Airway epithelial cell (primary cell): ENCODE measurements at places on chromosomes 3 and 15. TPM values are rescaled to one million over a fixed set of nuclear protein-coding genes. Genes with fewer than 3 reads are reported as not detected.

TMEM212 gene
- total RNA-seq: not detected in 2 replicates

SAXO2 gene
- 0.49 and 1.1 TPM in 2 replicates for total RNA-seq

CPNE9 gene
- not detected in 2 replicates for total RNA-seq

SH3GL3 gene
- total RNA-seq: 0.60 and 1.7 TPM in 2 replicates

RARB gene
- 1.7 and 1.9 TPM in 2 replicates for total RNA-seq

MOBP gene
- total RNA-seq: not detected in 2 replicates

USP13 gene
- 3.7 and 4.4 TPM in 2 replicates for total RNA-seq

THBS1 gene
- total RNA-seq: 467 and 613 TPM in 2 replicates

CYP1A2 gene
- total RNA-seq: not detected in 2 replicates

RAD18 gene
- 9.8 and 20.0 TPM in 2 replicates for total RNA-seq

CATSPER2 gene
- 1.4 and 2.6 TPM in 2 replicates for total RNA-seq

GRK7 gene
- total RNA-seq: 0.07 TPM in 1 of 2 replicates, not detected in the other

RBP2 gene
- total RNA-seq: not detected in 2 replicates

CHRNA3 gene
- 0.09 TPM in 1 of 2 replicates, not detected in the other for total RNA-seq

DZIP1L gene
- 1.1 and 2.5 TPM in 2 replicates for total RNA-seq

RFC4 gene
- total RNA-seq: 38.9 and 47.0 TPM in 2 replicates

SEMA4B gene
- total RNA-seq: 171 and 185 TPM in 2 replicates

GCHFR gene
- total RNA-seq: 22.6 and 29.3 TPM in 2 replicates

RHOV gene
- 52.2 and 61.1 TPM in 2 replicates for total RNA-seq

CCDC12 gene
- total RNA-seq: 43.4 and 58.6 TPM in 2 replicates

TMEM62 gene
- total RNA-seq: 12.8 and 18.6 TPM in 2 replicates

HYAL2 gene
- 81.7 and 102 TPM in 2 replicates for total RNA-seq

GCSAM gene
- 1.1 and 2.4 TPM in 2 replicates for total RNA-seq

GHSR gene
- not detected in 2 replicates for total RNA-seq

CDCP1 gene
- 37.9 and 62.0 TPM in 2 replicates for total RNA-seq

WDR93 gene
- total RNA-seq: not detected in 2 replicates

SERINC4 gene
- 0.19 TPM in 1 of 2 replicates, not detected in the other for total RNA-seq

GABRA5 gene
- not detected in 2 replicates for total RNA-seq

C3orf18 gene
- total RNA-seq: 1.9 and 2.3 TPM in 2 replicates

SLC28A1 gene
- not detected in 2 replicates for total RNA-seq

FAM43A gene
- 2.6 and 4.1 TPM in 2 replicates for total RNA-seq

CELF6 gene
- 0.35 TPM in 1 of 2 replicates, not detected in the other for total RNA-seq

UACA gene
- total RNA-seq: 7.1 and 10.8 TPM in 2 replicates

FBXL22 gene
- 0.14 and 5.7 TPM in 2 replicates for total RNA-seq

ROBO1 gene
- 19.7 and 35.8 TPM in 2 replicates for total RNA-seq

LRRK1 gene
- 5.5 and 7.0 TPM in 2 replicates for total RNA-seq

CTDSPL gene
- 34.4 and 62.9 TPM in 2 replicates for total RNA-seq

TMEM266 gene
- total RNA-seq: 0.07 TPM in 1 of 2 replicates, not detected in the other

KIF15 gene
- 4.5 and 6.9 TPM in 2 replicates for total RNA-seq

CORO2B gene
- 0.19 and 0.21 TPM in 2 replicates for total RNA-seq

ACTR8 gene
- 12.2 and 18.5 TPM in 2 replicates for total RNA-seq

CEP63 gene
- 12.4 and 18.3 TPM in 2 replicates for total RNA-seq

PCSK6 gene
- total RNA-seq: 7.8 and 12.5 TPM in 2 replicates

FBXO40 gene
- not detected in 2 replicates for total RNA-seq

SFMBT1 gene
- total RNA-seq: 3.5 and 5.6 TPM in 2 replicates

ALDH1L1 gene
- 2.9 and 4.8 TPM in 2 replicates for total RNA-seq

FBN1 gene
- total RNA-seq: 2.9 and 3.5 TPM in 2 replicates

MYRIP gene
- not detected in 2 replicates for total RNA-seq

ZNF502 gene
- total RNA-seq: 1.7 and 2.9 TPM in 2 replicates
